ENCODE measurements at places on chromosomes 2 and 18.
A peak's percentile ranks its signal among the peaks of the same experiment; 100 is the strongest.

- no peak for DNase-seq
Observed at GRCh38 chr2:216572582-216573578, 60.3 kb upstream of the IGFBP2 start.

DNA sequence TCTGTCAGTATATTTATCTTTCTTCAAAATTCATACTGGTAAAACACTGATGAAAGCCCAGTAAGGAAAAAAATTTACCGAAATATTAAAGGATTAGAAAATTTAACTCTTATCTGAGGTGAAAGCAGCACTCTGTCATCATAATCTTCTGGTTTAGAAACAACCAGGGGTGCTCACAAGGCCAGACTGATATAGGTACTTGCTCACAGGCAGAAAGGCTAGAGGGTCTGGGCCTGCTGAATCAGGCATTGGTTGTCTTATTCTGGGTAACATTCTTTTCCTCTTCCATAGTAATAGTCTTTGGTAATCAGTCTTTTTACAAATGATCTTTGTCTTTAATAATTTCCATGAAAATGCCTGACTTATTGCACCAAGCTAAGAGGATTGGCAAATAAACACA, 221.4 kb upstream of the TFPI start:
- no peak for DNase-seq

DNA sequence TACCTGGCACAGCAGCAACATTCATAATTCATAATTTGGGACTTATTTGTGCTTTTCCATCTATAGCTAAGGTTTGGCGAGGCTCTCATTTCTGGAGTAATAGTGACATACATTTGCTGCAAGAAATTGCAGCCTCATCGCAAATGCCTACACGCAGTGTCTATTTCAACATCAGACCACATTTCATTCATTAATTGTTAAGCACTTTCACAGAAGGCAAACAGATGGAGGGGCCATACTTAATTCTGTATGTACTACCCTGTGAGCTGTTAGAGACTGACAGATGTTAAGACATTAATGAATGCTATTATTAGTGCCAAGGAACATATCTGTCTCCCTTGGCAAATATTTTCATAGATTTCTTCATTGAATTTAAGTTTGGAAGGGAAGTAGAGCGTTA, 125.7 kb downstream of the UXS1 start:
- DNase-seq = no peak

GRCh38 chr2:46329340-46329739, 32.1 kb downstream of the EPAS1 start:
- DNase-seq = no peak

DNA sequence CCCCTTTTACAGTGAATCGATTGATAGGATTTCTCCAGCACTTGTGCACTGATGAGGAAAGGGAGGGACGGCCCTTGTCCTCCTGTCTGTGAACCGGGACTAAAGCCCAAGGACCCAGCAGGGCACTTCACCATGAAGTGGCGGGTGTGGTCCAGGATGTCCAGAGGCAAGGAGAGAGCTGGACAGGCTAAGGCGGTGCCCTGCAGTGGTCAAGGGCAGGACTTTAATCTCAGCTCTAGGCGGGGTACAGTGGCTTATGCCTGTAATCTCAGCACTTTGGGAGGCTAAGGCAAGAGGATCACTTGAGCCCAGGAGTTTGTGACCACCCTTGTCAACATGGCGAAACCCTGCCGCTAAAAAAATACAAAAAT, 28.2 kb upstream of the SEMA4C start:
- DNase-seq = no peak

DNA sequence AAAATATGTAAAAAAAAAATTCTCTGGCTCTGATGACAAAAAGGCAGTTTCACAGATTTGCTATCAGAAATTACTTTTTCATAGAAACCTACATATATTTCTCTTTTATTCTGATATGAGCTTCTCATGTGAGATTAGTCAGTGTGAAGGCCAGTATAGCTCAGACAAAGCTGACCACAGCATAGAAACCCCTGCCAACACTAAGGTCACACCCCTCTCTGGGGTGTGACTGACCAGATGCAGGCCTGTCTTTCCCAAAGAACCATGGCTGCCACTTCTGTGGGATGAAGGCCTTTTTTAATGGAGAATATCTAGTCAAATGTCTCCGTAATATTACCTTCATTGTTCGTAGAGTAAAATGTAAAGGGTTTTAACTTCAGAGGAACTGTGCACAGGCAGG, 330.3 kb upstream of the KCNJ3 start:
- DNase-seq = no peak

DNA sequence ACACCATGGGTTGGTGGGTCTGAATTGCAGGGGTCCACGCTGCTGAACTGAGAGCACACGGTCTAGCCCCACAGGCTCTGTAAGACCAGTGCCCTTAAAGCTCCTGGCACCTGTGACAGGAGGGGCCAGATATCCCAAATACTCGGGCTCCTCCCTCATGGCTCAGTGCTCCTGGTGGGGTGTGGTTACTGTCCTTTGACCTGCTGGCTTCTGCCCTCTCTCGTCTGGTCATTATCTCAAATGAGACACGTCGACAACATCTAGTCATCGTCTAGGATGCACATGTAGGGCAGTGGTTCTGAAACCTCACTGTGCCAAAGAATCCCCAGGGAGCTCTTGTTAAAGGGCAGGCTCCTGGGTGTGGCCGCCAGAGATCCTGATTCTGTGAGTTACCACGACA, 258.4 kb downstream of the LOXHD1 start:
- no peak for DNase-seq

DNA sequence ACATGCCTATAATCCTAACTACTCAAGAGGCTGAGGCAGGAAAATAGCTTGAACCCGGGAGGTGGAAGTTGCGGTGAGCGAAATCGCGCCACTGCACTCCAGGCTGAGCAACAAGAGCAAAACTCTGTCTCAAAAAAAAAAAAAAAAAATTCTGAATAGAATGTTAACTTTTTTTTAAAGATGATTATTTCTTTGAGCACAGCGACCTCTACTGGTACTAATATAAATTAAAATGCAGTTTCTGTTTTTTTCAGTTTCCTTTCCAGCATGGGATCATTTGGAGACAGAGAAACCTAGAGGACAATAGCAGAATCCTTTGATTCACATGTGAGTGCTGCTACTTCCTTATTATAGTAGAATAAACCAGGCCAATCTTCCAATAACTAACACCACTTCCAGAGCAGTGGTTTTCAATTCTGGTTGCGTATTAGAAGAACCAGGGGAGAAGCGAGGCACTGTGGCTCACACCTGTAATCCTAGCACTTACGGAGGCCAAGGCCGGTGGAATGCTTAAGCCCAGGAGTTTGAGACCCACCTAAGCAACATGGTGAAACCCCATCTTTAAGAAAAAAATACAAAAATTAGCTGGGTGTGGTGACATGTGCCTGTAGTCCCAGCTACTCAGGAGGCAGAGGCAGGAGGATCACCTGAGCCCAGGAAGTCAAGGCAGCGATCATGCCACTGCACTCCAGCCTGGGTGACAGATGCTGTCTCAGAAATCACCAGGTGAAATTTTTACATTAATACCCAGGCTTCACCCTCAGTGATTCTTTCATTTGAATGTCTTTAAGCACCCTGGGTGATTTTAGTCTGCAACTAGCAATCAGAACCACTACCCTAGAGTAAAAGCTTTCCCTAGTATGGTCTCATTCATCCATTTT, 10.1 kb downstream of the SRSF7 start:
- DNase-seq = peak; percentile 20

- no peak for DNase-seq
Observed at GRCh38 chr18:1037776-1038175, 133.1 kb downstream of the ADCYAP1 start.

- DNase-seq = no peak
Observed at GRCh38 chr2:16209799-16210198, 269.4 kb downstream of the MYCN start.

DNA sequence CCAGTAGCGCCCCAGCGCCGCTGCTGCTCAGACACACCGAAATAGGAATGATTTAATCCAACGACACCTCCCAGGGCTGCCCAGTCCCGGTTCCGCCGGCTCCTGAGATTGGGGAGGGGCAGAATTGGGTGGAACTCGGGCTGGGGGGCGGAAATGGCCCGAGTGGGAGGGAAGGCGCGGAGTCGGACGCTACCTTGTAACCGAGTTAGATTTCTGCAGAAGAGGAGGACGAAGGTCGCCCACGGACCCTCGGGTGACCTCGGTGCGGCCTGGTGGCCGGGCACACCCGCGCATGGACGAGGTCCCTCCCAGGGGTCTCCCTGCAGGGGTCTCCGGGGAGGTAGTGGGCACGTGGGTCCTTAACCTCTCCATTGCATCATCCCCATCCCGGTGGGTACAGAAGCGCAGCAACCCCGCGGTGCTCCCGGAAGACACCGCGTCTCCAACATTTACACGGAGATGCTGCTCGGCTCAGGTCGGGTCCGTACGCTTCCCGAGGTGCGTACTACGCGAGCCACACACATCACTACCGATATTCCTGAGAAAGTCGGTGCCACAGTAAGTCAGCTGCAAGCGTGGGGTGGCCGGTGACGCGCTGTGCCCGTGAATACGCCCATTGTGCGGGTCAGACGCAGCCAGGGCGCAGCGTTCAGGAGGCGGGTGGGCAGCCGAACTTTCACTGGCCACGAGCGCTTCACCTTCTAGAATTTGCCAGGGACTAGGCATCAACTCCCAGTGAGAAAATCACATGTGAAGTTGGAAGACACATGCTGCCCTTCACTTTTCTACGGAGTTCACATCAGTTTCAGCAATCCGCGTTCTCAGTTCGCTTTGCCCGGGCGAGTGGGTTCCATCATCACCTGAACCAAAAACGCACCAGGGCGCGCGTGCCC, 3.0 kb downstream of the ZNF516 start:
- DNase-seq = peak; percentile 47

GRCh38 chr2:136069773-136070172, 48.2 kb downstream of the CXCR4 start:
- DNase-seq = no peak

- DNase-seq = no peak
Observed at GRCh38 chr2:188631037-188631809, 339.5 kb downstream of the GULP1 start.

- DNase-seq = no peak
Observed at GRCh38 chr2:198168651-198169050, 364.3 kb downstream of the PLCL1 start.

- no peak for DNase-seq
Observed at GRCh38 chr18:44388329-44388728, 292.4 kb upstream of the SETBP1 start.

- DNase-seq = peak; percentile 19
Observed at GRCh38 chr2:22355816-22356433, 1029.1 kb upstream of the KLHL29 start.

GRCh38 chr2:128320906-128321771, 2.5 kb upstream of the HS6ST1 start:
- no peak for DNase-seq

GRCh38 chr2:37663390-37663789, 8.1 kb downstream of the CDC42EP3 start:
- DNase-seq = no peak

GRCh38 chr18:10020171-10020570, 106.4 kb downstream of the VAPA start:
- DNase-seq = peak; percentile 83

DNA sequence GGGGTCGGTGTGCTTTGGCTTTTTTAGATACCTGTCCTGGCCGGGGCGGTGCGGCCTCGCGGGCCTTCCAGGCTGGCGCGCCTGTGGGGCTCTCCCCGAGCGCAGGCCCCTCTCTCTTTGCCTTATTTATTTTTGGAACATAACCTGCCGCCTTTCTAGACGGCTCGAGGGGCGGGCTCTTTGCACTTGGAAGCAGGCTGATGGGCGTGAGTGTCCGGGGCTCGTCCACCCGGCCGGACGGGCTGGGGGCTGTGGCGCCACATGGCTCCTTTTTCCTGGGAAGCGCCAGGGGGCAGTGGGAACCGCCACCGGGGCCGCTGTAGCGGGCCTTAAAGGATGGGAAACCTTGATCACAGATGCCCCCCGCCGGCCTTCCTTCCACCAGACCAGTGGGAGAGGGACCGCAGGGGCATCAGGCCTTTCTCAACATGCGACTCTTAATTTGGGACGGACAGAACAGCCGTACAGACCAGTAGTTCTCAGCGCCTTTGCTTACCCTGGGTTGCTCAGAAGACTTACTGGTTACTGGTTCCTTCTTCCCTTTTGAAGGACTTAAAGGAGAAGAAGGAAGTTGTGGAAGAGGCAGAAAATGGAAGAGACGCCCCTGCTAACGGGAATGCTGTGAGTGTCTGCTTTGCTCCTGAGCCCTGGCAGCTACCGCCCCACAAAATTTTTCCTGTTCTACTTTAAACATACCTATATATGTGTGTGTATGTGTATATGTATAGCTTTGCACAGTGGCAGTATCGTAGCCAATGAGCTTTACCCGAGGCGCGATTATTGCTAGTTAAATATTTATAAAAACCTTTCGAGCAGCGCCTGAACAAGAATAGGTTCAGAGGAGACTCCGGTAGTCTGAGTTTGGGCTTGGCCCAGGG, 2.7 kb downstream of the PTMA start:
- DNase-seq = no peak

- DNase-seq = no peak
Observed at GRCh38 chr2:63051042-63051794, 588 bp downstream of the OTX1 start.

- DNase-seq = no peak
Observed at GRCh38 chr2:239469106-239469960, 68.5 kb upstream of the HDAC4 start.

- no peak for DNase-seq
Observed at GRCh38 chr18:48991676-48992075, 40.9 kb upstream of the SMAD7 start.

DNA sequence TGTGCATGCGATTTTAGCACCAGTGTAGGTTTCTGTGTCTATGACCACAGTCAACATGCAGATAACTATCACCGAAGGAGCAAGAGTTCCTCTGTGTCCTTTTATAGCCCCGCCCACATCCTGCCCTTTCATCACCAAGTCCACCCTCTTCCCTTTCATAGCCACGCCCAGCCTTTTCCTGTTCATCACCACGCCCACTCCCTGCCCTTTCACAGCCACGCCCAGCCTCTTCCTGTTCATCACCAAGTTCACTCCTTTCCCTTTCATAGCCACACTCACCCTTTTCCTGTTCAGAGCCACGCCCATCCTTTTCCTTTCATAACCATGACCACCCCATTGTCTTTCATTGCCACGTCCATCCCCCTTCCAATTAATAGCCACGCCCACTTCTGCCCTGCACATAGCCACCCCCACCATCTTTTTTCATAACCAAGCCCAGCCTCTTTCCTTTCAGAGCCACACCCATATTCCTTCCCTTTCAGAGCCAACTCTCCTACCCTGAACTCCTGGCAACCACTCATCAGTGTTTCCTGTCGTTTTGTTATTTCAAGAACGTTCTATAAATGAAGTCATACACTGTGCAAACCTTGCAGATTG, 273.9 kb downstream of the MYT1L start:
- no peak for DNase-seq

DNA sequence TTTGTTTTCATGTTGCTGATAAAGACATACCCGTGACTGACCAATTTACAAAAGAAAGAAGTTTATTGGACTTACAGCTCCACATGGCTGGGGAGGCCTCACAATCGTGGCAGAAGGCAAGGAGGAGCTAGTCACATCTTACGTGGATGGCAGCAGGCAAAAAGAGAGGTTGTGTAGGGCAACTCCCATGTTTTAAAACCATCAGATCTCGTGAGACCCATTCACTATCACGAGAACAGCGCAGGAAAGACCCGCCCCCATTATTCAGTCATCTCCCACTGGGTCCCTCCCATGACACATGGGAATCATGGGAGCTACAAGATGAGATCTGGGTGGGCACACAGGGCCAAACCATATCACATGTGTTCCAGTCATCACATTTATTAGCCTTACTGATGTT, 16.8 kb downstream of the AQP12A start:
- DNase-seq = no peak

Measured in NCI-H1105 treated with DMSO at 0.1 percent for 48 hours (cell line).